ENCODE measurements at places on chromosomes 11 and 22. TPM values are rescaled to one million over a fixed set of nuclear protein-coding genes. Genes with fewer than 3 reads are reported as not detected.

OR52E1 gene
- not detected for total RNA-seq

DNA sequence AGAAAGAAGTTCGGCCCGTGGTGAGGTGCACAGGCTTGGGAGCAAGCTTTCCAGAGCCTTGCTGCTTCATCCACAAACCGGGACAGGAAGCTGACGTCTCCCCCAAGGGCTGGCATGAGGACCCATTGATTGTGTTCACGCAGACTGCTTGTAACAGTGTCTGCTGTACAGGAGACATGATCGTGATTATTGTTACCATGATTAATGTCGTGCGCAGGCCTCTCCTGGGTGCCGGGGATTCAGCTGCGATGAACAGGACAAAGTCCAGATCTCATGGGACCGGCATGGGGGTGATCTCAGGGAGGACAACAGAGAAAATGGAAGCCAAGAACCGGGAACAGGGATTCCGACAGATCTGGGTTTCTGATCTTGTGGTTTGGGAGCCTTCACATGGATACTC is 219.9 kb downstream of the BRD1 start:
- no peak for DNase-seq

DNA sequence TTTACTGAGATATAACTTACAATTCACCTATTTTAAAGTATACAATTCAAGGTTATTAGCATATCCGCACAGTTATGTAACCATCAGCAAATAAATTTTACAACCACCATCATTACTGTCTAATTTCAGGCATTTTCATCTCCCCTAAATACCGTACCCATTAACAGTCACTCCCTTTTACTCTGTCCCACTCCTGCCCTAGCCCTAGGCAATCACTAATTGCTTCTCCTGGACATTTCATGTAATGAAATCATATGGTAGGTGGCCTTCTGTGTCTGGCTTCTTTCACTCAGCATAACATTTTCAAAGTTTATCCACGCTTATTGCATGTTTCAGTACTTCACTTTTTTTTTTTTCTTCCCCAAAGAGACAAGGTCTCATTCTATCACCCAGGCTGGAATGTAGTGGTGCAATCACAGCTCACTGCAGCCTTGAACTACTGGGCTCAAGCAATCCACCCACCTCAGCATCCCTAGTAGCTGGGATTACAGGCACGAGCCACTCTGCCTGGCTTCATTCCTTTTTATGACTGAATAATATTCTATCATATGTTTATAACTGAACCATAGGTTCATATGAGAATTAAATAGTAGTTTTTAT is 61.4 kb upstream of the CHRM4 start:
- DNase-seq: no peak

- DNase-seq: no peak
Observed at GRCh38 chr22:23187871-23188700, 7.8 kb downstream of the BCR start.

DNA sequence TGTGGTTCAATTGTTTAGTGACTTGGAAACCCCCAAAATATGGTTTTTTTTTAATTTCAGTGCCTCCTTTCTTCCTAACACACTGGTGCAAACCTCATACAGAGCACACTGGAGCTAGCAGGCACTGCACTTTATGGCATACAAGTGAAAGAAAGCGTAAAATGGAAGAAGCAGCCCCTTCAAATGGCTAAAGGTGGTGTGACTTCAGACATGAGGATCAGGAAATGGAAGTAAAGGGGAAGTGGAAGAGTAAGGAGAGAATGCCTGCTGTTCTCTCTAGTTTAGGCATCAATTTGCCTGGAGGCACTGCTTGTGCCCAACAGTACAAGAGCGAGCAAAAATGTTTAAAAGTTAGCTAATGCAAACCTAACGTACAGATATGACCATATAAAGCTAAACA is 5.7 kb downstream of the RSF1 start:
- no peak for DNase-seq

- no peak for DNase-seq
Observed at GRCh38 chr11:27464909-27465308, 7.7 kb downstream of the LGR4 start.

GRCh38 chr11:130465263-130465662 is 16.8 kb downstream of the ADAMTS15 start:
- no peak for DNase-seq

DNA sequence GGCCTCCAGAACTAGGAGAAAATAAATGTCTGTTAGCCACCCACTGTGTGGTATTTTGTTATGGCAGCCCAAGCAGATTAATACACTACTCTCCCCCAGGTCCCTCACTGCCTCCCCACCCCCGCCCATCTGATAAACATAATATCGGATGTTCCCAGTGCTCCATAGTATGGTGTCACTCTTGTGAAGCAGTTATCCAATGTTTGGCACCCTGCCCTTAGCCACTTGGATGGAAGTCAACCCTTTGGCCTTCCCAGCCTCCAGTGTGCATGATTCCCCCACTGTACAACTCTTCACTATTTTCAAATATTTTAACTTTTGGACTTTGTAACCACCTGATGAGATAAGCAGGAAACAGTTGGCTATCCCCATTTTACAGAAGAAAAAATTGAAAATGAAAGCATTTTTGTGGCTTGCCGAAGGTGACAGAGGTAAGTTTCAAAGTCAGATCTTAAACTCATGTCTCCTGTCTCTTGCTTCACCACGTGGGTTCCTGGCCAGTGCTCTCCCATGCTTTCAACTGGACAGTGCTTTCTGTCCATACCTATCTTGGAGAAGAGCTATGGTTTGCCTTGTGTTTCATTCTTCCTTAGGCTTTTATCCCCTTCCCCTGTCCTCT is 53.2 kb downstream of the ALX4 start:
- no peak for DNase-seq

- no peak for DNase-seq
Observed at GRCh38 chr22:23218867-23219251, 38.5 kb downstream of the BCR start.

- no peak for DNase-seq
Observed at GRCh38 chr11:85313741-85314140, 313.4 kb downstream of the DLG2 start.

DNA sequence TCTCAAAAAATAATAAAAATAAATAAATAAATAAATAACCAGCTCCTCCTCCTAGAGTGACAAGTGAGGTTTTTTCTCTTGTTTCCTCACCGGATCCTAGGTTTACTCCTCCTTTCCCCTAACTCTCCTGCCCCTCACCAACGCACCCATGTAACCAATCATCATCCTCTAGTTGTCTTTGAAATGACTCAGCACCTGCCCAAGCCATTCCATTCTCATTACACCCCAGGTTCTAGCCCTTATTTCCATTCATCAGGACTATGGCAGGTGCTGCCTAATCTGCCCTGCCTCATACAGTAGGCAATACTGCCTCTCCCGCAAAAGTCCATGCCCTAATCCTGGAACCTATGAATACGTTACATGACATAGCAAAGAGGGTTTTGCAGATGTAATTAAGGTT is 60.4 kb downstream of the BUD13 start:
- DNase-seq: no peak
